ENCODE measurements at places on chromosomes 2 and 18.

- DNase-seq: no peak
Observed at GRCh38 chr2:142617461-142617860, 260.0 kb upstream of the KYNU start.

DNA sequence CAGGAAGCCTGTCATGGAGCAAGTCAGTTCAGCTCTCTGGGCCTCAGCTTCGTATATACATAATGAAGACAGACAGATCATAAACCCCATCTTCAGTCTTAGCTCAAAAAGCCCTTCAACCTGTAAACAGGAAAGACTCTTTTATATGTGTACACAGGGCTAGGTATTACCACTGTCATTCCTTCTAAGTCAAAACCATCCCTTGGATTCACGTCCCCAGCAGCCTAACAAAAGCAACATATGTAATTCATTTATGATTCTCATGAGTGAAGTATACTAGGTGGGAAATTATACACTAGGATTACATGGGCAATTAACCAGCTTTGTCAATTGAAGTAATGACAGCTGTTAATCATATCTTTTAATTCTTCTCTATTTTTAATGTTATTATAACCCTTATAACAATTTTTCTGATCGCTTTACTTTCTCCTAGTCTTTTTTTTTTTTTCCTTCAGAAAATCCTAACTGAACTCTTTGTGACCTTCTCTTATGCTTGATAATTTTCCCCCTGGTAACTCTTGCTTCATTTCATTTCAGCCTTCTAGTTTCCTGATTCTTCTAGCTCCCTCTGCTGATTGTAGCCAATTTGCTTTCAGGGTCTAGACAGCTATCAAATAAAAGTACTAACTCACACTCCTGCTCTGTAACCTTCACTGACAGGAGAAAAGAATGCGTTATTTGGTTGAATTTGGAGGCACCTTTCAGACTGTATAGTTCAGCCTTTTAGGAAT is 99.7 kb downstream of the RBM43 start:
- DNase-seq: no peak

GRCh38 chr2:112001136-112001715 is 53.8 kb upstream of the TMEM87B start:
- no peak for DNase-seq

GRCh38 chr2:20314562-20315501 is 35.8 kb downstream of the PUM2 start:
- no peak for DNase-seq

DNA sequence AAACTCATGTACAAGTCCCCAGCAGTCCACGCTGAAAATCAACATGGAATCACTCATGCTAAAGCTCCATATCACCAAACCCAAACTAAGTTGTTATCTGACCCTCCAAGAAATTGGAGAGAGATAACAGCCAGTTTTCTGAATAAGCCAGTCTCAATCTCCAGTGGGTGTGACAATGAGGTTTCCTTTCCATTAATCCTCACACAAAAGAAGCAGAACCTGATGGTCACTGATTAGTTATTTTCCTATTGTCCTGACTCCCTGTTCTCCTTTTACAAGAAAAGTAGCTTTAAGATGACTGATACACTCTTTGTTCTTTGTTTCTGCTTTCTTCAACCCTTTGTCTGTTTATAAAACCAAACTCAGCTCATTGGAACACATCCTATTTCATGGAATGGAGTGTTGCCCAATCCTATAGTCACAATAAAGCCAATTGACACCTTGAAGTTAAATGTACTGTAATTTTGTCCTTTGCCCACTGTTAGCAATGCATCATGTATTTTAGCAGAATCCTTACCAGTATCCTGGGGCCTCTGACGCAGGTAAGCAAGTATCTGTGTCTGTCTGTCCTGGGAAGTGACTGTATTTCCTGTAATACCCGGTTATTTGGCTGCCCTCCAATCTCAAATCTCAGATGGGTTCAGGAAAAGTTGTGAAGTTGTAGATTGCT is 30.6 kb upstream of the SH3RF3 start:
- DNase-seq: no peak

- DNase-seq: no peak
Observed at GRCh38 chr2:85892216-85892944, 3.6 kb upstream of the ST3GAL5 start.

GRCh38 chr2:105398336-105399206 is at the start of gene FHL2:
FHL2 (minus strand) TSS chr2:105399051; CDS start chr2:105386516, 12,535 bp downstream.
- DNase-seq: peak; percentile 84

- no peak for DNase-seq
Observed at GRCh38 chr2:73927344-73927743, 664 bp downstream of the DGUOK start.

- no peak for DNase-seq
Observed at GRCh38 chr2:84889332-84889731, 8.4 kb upstream of the TRABD2A start.

- DNase-seq: no peak
Observed at GRCh38 chr2:178455947-178456346, 4.8 kb downstream of the PJVK start.

DNA sequence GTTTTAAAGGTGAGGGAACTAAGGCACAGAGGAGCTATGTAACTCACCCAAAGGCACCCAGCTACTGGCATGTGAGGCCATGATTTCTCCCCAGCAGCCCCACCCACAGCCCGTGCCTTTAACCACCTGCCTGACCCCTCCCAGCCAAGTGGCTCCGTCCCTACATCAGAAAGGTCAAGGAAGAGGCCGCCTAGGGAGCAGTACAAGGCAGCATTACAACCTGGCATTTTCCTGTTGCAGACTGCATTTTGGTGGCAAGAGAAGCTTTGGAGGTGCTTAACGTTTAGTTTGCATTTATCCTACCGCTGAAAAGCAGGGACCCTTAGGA is 17.5 kb downstream of the STEAP3 start:
- no peak for DNase-seq

- DNase-seq: no peak
Observed at GRCh38 chr2:120453635-120453998, 107.7 kb downstream of the INHBB start.

- DNase-seq: no peak
Observed at GRCh38 chr2:29586919-29587318, 334.5 kb downstream of the ALK start.

GRCh38 chr2:239912171-239912937 is 112.8 kb downstream of the NDUFA10 start:
- peak; percentile 14 for DNase-seq

- DNase-seq: peak; percentile 60
Observed at GRCh38 chr2:25311865-25312575, 29.7 kb downstream of the DNMT3A start.

GRCh38 chr2:113068706-113069485 is 1.1 kb downstream of the IL1F10 start:
- DNase-seq: no peak

- no peak for DNase-seq
Observed at GRCh38 chr2:121804997-121805765, 49.7 kb downstream of the TSN start.

DNA sequence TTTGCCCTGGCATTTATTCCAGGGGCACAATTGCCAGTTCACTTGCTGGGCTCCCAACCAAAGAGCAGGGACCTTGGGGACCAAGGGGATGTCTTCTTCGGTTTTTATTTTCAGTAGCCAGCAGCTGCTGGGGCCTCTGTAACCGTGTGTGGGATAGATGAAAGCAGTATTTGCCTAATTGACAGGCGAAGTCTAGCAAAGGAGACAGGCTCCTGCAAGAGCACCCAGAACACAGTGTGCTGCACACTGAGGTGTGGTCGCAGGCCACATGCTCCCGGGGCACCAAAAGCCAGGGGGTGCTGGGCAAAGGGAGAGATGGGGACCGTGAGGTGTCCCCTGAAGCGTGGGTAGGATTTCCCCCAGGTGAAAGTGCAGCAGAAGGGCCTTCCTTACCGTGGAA is 5.3 kb downstream of the SAG start:
- DNase-seq: no peak

DNA sequence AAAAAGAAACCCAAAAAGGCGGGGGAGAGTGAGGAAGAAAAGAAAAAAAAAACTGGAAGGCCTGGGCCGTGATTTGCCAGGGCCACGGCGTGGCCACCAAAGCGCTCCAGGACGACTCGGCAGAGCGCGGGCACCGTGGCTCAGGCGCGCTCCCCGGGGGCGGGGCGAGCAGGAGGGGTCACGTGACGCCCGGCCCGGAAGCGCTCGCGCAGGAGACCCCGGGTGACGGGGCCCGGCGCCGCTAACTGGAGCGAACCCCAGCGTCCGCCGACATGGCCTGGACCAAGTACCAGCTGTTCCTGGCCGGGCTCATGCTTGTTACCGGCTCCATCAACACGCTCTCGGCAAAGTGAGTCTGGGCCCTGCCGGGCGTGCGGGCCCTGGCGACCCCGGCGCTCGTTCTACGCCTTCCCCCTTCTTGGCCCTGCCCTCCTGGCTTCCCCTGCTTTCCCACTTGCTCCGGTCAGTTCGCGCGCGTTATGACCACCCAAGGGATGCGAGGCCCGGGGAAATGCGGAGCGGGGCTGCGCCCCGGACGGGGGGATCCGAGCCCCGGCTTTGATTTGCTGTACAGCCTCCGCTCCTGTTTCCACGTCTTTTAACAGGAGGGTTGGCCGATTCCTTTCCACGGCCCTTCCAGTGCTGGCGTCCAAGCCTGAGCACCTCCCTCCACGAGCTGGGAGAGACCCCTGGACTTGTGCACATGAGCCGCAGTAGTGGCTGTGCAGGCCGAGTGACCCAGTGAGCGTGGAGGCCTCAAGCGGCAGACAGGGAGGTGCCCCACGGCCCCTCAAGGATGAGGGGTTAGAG is at the start of gene SLC35F6:
Gene SLC35F6 (plus strand): TSS at position 207 of the 810 bp plus-strand sequence. CDS start 66 bp downstream, at position 273.
- DNase-seq: peak; percentile 78

DNA sequence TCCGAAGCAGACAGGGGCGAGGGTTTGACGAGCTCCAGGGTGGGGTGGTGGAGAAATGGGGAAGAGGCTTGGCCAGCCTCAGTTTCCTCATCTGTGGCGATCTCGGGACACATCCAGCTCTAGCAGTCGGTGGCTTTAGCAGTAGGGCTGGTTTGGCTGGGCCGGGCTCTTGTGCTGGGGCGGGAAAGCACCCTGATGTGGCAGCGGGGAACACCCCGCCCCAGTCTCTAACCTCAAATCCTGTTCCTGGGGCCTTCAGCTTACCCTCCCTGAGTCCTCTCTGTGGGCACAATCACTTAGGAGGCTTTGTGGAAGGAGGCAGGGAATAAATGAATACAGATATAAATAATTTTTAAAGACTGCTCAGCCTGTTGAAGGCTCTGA is 26.5 kb upstream of the MCFD2 start:
- DNase-seq: no peak

GRCh38 chr18:79447703-79448367 is 52.1 kb downstream of the NFATC1 start:
- DNase-seq: no peak

DNA sequence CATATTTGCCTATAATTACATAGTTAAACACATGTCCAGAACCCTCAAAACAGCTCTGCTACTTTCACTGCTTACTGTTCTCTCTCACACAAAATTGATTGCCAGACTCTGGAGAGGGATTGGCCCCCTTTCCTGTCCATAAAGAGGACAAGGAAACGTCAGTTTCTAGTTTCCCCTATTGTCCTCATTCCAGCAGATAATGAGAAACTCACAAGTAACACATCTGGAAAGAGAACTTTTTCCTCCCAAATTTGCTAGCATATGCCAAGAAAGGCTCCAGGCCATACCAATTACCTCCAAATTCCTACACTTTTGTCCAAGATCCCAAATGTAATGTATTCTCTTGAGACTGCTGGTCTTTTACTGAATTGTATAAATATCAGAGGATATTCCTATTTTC is 200.5 kb downstream of the EXOC6B start:
- no peak for DNase-seq

- DNase-seq: peak; percentile 33
Observed at GRCh38 chr2:241063587-241063986, 38.5 kb downstream of the MTERF4 start.

DNA sequence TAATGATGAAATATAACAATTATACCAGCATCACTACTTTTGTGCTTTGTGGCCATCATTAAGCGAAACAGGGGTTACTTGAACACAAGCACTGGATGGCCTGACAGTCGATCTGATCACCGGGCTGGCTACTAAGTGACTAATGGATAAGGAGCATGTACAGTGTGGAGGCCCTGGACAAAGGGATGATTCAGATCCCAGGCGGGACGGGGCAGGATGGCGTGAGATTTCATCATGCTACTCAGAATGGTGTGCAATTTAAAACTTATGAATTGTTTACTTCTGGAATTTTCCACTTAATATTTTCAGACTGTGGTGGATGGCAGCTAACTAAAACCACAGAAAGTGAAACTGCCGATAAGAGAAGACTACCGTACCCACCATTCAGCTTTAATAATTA is 7.0 kb upstream of the CLIP4 start:
- DNase-seq: no peak

DNA sequence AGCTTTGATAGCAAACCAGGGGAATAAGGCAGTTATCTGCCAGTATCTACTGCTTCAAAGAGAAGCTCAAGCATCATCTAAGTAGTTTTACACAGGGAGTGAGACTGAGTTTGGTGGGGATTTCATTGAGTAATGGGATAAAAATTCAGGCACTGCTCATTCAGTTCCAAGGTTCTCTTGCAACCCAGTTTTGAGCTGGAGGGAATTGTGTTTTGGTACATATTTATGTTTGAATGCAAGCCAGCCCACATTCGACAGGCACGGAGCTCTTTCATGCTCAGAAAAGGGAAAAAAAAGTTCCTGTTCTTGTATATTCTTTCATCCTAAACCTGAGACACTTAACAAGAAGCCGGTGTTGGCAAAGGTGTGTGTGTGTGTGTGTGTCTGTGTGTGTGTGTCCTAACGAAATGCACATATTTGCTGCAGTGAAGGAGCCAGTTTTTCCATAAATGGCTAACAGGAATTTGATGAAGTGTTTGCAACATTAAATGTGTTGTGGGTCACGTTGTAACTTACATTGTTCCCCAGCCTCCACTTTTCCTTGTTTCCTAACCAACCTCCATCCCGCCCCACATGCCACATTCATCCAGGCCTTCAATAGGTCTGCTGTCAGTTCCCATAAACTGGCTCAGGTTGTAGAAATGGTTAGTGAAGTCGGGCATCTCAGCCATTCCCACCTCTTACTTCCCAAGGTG is 311.1 kb downstream of the TXNL1 start:
- no peak for DNase-seq

DNA sequence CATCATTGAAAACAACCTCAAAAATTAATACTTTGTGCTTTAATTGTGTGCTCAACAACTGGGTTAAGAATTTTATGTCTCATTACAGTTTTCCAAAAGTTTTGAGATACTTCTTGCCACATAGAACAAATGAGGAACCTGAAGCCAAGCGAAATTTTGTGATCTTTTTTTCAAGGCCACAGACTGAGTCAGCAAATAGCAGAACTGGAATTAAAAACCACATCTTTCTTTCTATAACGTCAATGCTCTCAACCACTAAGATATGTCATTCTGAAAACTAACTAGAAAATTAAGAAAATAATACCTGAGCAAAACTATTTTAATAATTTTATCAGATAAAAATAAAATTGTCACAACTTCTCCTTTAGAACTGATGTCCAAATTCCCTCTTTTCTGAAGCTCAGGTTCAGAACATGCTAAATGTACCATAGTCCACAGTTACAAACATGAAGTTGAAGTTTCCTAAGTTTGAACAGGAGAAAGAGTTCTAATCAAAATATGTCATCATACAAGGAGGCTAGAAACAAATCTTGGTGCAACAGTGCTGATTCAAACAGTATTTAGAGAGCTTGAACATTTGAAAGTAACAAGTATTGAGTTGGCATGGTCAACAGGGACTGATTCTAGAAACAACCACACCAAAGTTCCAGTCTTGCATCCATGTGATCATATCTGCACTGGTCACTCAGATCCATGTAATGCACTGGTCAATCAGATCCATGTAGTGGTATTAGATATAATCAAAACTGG is 27.6 kb upstream of the CALCRL start:
- no peak for DNase-seq
